Stimulated activated CD4-positive, alpha-beta T cell treated with anti-CD3 and anti-CD28 coated beads, TNF-alpha, amount 100 ng/mL, for 24 hours (primary cell): ENCODE measurements at places on chromosomes 3 and 15.

GRCh38 chr15:66278056-66278455, 15.3 kb upstream of the DIS3L start:
- no peak for DNase-seq

DNA sequence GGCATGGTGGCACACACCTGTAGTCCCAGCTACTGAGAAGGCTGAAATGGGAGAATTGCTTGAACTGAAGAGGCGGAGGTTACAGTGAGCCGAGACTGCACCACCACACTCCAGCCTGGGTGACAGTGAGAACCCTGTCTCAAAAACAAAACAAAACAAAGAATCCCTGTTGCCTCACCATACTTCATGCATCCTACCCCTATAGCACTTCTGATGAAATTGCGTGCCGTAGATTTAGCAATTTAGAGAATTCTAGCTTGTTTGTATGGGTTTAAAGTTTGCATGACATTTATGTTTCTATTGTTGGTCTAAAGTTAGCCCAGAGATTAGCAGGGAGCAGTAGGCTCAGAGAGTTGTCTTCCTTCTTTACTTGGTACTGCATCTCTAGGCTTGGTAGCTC, 7.8 kb downstream of the RAB5A start:
- no peak for DNase-seq

- no peak for DNase-seq
Observed at GRCh38 chr3:45187694-45188141, 38.4 kb downstream of the TMEM158 start.

- DNase-seq = no peak
Observed at GRCh38 chr3:57974796-57975388, 33.3 kb upstream of the FLNB start.

DNA sequence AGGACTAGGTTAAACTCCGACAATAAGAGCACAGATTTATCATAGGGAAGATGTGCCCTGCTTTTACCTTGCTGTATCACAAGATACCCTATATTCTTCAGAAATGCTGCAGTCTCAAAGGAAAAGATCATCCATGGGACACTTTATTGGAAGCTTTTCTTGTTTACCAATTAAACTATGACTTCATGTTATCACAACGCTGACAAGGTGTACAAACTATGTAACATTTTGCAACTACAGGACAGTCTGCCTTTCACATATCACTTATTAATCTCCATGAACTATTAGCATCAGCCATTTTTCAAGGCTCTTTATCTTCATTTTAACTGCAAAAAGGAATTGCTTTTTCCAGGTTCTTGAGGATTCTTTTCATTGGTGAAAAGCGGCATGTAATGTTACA, 34.0 kb downstream of the CBLB start:
- DNase-seq = no peak

DNA sequence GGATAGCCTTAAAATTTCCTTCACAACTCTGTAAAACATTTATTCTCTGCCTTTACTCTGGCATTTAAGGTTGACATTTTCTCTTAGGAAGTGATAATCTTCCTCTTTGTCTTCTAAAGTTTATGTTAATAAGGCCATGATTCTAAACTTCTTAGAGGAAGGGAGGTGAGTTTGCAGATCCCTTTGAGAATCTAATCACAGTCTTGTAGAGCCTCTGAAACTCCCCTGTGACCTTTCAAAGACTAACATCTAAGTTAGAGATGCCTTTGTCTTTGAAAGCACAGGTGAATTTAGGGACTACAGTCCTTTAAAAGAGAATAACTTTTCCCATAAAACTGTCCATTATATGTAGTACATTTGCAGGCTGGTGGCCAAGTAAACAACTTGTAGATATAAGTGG, 115.1 kb downstream of the PLCL2 start:
- DNase-seq = no peak

- DNase-seq = no peak
Observed at GRCh38 chr15:29799859-29800258, 22.4 kb downstream of the TJP1 start.

DNA sequence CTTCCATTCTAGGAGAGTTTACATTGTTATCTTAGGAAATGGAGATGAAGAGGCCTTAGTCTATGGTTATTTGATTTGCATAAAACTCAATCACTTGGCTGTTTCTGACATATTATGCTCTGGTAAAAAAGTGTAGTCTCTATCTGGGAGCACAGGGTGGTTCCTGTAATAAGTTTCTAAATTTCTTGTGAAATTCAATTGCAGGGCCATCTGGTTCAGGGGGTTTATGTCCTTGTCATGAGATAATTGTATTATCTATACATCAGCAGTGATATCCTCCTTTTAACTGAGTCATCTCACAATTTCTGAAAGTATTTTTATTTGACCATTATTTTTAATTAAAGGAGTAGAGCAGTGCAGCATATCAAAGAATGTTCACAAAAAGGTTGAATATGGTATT, 203.3 kb downstream of the MFSD1 start:
- no peak for DNase-seq

DNA sequence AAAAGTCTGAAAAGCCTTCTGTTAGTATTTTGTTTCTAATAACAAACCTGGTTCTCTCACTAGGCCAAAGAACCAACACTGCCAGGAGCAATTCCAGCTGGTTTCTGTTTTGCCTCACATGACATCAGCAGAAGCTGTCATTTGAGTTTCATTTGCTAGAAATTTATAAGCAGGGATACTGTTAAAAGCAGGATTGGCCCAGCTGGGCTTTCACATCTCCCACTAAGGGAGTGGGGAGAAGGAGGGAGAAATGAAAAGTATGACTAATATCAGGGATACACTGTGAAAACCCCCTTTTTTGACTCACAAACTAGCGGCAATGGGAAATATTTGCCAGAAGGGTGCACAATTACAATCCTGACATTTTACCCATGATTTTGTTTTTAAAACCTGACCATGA, 5.3 kb downstream of the CCDC80 start:
- DNase-seq = no peak
